ENCODE measurements at places on chromosomes 6 and 20.

- no peak for DNase-seq
Measured at GRCh38 chr6:37794825-37795224, 24.7 kb upstream of the ZFAND3 start.

- DNase-seq, result no peak
Measured at GRCh38 chr6:74343804-74344203, 647.8 kb downstream of the CD109 start.

GRCh38 chr20:62949962-62950361, 2.5 kb upstream of the SLC17A9 start:
- DNase-seq, result no peak

GRCh38 chr6:3876866-3877265, 27.7 kb downstream of the FAM50B start:
- DNase-seq, result no peak

DNA sequence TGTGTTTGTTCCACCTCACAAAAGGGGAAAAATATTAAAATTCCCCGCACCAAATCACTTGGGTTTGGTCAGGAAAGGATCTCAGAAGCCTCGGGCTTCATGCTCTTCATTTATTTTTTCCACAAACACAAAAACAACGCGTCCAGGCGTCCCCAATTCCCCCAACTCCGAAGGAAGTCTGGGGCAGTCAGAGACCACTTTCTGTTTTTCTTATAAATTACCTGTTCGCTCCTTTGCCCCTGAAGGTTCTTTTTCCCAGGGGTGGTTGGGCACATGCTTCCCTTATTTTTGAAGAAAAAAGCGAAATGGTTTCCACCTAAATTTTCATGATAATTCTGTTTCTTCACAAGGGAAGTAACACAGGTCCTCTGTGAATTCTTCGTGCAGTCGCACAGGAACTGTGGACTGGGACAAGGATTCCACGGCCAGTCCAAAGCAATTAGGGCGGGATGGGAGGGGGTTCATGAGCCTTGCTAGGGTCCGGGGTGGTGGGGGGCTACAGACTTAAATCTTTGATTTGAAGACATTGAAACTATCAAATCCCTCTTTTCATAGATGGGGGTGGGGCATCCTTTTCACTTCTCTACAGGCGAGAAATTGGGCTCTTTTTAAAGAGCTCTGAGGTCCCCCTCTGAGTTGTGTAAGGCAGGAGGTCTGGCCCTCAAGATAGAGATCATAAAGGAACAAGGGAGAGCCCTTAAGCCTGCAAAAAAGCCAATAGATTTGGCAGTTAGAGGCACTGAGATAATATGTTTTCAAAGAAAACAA, 30.5 kb upstream of the HFE start:
- no peak for DNase-seq
